ENCODE measurements at places on chromosomes 6 and 20.

GRCh38 chr6:90028066-90028778 lies 134.0 kb downstream of the GJA10 start:
- DNase-seq, result no peak

DNA sequence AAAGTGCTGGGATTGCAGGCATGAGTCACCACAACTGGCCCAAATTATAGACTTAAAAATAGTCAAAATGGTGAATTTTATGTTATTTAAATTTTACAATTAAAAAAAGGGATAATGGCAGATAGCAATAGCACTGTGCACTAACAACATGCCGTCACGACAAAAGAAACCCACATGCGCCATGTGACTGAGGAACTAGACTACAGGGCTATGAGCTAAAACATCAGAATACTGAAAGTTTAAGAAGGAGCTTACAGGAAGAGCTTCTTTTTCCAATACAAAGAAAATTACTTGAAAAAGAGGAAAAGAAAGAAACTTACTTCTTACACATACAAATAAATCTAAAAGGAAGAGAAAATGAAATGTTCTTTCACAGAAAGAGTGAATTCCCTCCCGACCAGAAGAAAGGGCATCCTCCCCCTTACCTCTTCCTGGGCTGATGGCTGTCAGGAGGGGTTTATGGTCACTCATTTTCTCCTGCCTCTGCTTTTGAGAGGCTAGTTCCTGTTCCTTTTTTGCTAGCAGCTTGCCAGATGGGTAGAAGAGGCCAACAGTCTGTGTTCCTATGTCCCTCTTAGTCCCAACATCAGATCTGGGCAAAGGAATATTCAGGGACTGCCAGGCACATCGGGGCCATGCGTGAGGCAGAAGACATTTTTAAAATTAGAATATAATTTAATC lies 54.5 kb downstream of the DZANK1 start:
- DNase-seq, result no peak

DNA sequence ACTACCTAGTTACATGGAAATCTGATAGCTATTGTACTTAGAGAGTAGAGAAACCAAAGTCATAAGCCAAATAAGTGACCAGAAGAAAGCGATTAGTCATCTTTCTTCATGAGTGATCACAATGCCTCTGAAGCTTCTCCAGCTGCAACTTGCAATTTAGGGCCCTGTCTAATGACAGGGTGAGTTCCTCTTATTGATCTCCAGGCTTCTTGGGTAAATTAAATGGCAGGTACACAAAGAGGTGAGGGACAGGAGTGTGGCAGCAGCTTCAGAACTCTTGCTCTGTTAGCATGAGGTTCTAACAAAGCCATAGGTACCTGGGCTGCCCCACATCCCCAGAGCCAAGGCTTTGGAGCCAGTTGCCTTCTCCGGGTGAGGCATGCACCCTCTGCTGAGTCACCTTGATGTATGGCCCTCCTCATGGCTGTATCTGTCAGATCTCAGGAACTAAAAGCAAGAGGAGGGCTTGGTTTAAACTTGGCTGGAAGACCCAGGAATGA lies 60.8 kb downstream of the PRDM1 start:
- no peak for DNase-seq

- DNase-seq, result no peak
Measured at GRCh38 chr6:111758608-111759329, 114.5 kb downstream of the FYN start.

GRCh38 chr6:105713474-105714118 lies 310.7 kb upstream of the PREP start:
- no peak for DNase-seq

- no peak for DNase-seq
Measured at GRCh38 chr6:40806256-40806864, 219.2 kb upstream of the LRFN2 start.

DNA sequence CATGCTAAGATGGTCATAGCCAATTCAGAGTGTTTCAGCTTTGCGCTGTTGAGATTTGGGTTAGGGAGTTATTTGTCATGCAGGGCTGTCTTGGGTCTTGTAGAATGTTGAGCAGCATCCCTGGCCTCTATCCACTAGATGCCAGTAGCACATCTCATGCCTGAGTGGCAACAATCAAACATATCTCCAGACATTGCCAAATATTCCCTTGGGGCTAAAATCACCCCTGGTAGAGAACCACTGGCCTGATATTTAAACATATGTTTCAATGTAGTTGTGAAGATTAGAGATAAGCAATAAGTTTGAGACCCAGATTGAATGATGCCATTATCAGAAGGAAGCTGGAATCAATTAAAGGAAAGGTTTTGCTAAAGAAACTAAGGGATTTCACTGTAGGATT lies 463.3 kb downstream of the DOK5 start:
- DNase-seq, result no peak

DNA sequence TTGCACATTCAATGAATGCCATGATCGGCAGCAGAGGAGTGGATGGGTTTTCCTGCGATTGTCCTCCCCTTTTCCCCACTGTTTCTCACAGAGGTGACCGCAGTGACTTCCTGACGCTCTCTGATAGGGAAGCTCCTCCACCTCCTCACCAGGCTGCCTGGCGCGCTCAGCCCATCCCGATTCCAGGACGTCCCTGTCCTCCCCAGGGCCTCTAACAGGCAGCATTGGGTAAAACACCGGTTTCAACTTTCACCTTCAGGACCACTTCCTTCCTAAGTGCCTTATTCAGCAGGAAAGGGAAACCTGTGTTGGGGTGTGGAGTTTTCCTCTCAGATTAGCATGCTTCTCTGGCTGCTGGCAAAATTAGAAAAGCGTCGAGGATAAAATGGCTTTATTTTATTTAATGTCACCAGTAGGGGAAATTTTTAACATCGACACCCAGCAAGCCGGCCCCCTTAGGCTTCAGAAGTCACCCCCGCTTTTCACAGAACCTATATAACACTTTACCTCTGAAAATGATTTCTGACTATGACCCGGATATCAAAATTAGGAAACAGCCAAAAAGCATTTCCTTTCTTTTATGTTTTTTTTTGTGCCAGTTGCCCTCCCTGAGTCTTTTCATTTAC lies 570.4 kb upstream of the GJE1 start:
- DNase-seq, result peak; percentile 20

DNA sequence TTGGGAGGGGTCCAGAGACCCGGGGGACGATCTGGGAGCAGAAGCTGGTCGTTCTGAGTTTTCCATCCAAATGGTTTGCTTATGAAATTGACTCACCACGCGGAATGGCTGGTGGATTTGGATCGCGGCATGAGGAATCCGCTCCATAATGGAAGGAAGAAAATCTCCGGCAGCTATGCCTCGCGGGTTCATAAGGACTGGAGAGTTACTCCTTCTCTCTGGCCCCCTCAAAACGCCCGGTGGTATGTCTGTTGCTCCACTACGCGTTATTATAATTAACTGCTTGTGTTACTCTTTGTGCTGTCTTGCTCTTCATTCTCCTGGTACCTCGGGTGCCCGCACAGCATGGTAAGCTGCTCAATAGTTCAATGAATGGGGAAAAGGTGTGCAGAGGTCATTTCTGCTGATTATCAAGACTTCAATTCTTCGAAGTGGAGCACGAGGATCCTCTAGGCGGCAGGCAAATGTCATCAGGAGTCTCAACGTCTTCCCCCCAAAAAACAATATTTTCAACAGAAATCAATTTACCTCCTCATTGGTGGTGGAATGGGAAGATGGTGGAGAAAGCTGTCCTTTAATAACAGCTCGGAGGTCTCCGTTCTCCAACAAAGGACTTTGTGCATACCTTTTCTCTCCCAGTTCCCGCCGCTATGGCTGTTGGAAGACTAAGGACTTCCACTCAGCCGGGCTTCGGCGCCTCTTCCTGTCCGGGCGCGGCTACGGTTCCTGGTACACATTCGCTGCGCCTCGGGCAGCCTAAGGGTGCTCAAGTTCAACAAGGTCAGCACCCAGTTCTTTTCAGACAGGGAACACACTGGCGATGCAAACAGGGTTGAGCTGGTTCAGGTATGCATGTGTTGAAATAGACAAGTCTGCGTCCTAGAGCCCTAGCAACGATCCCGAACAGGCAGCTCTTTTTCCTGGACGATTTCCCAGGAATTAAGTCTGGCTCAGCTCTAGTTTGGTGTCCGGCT lies 9.2 kb upstream of the PRSS16 start:
- no peak for DNase-seq

DNA sequence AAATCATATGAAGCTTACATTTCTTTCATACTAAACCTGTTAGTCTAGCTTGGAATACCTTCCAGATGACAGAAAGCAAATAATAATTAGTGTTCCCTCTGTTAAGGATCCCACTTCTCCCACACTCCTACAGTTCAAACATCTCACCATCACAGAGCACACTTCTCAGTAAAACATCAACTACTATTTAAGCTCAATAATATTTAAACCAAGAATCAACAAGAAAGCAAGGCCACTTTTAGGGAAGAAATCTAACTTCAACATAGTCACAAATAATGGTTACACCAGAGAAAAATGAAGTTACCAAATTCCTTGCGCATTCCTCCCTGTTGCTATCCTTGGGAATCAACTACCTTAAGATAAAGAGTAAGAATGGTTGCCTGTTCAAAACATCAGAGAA lies 1.6 kb downstream of the SNX14 start:
- DNase-seq, result no peak

GRCh38 chr6:5827056-5827904 lies 179.4 kb downstream of the NRN1 start:
- no peak for DNase-seq

DNA sequence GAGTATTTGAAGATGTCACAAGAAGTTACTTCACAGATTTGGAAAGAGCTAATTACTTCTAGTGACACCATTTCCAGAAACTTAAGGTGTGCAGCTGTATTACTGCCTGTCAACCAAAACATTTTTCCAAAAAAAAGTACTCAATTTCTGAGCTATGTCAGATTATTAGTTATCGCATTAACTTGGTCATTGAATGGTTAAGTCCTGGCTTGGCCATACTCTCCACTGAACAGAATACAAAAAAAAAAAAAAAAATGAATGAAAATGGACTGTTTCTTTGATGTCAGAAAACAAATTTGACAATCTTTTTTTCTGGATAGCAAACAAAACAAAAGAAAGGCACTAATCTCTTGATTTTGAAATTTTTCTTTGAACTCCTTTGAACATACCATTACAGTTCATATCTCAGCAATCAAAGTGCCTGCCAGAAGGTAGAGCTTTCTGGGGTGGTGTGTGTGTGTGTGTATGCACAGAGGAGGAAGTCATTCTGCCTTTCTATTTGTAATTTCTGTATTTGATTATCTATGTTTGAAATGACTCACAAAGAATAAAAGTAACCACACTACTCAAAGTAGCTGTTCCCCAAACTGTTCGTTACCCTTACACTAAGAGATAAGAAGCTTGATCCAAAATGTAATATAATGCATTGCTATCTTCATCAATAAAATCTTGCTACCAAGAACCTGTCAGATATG lies 210.8 kb upstream of the FUT9 start:
- no peak for DNase-seq

GRCh38 chr6:33853736-33854135 lies 49.9 kb upstream of the MLN start:
- DNase-seq, result no peak

- no peak for DNase-seq
Measured at GRCh38 chr6:37489697-37490336, 9.9 kb downstream of the CCDC167 start.

DNA sequence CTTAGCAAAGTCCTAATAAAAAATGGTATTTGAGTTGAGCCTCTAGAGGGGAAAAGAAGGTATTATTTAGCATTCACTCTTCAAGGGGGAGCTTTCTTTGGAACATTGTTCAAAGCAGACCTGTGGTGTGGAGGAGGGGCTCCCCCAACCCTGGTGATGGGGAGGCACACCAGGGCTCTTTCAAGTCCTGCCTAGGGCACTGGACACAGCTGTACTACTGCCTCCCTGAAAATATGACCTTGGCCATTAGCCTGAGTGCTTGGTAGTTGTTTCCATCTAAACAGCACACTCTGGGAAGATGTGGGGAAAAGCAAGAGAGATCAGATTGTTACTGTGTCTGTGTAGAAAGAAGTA lies 215.1 kb upstream of the CNR1 start:
- DNase-seq, result no peak

DNA sequence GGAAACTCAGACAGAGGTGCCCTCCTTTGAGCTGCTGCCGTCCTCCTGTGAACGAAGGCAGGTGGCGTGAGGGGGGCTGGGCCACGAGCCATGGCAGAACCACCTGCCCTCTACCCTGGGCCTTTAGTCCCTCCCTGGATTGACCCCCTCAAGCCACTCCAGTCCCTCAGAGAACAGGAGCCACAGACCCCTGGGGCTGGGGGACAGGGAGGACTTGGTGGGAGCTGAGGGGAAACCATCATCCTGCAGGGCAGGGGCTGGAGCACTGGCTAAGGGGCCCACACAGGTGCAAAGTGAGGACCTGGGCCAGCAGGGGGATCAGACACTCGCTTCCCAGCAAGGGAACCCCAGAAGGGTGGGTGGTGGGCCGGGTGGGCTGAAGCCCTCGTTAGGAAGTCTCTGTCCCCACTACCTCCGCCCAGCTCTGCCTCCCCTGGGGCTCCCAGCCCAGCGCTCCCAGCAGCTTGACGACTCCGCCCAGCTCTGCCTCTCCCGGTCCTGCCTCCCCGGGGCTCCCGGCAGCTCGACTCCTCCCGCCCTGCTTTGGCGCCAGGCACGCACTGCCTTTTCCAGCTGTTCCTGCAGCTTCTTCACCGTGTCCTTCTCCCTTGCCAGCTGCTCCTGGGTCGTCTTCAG lies 44.4 kb downstream of the DSTN start:
- DNase-seq, result no peak

DNA sequence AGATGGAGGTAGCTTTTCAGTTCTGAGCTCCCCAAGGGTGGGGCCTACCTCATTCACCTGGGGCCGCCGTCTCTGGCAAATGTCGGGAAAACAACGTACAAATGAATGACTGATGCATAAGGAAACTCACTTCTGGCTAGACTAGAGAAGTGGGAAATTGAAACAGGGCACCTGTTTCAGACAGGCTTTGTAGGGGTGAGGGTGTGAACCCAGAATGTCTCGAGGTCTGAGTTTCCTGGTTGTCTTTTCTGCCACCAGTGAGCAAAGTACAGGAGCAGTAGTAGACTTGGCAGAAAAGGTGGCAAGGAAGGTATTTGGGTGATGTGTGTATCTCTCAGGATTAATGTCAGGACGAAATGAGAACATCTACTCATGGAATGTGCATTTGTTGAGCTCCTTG lies 308.5 kb downstream of the CLIC5 start:
- no peak for DNase-seq

DNA sequence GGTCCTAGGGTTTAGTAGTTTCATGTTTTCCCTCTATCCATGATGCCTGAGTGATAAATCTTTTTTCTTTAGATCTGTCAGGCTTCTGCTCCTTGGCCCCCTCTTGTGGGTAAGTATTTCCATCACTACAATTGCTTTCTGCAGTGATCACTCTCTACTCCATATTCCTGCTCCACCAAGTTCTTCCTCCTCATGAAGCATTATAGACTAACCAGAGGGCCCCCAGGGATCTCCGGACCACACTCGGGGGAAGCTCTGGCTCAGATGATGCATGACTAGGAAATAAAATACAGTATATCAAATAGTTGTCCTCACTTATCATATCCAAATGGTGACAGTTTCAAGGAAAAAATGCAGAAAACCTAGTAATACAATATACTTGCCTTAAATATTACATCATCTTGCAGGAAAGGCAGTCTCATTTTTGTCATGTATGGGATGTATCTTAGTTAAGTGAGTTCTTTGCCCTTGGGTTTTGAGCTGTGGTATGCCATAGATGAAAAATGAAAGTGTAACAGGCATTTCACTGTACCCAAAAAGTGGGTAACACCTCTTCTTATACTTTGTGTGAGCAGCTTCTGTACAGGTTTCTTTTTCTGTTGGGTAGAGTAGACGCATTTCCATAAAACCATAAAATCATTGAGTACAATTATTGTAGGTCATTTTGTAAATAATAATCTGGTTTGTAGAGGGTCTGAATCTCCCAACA lies 200.9 kb upstream of the EYA4 start:
- DNase-seq, result no peak

All from iPS DF 6.9 (cell line).